Aorta (tissue), 5 donors: ENCODE measurements at places on chromosomes 2 and 18.

DNA sequence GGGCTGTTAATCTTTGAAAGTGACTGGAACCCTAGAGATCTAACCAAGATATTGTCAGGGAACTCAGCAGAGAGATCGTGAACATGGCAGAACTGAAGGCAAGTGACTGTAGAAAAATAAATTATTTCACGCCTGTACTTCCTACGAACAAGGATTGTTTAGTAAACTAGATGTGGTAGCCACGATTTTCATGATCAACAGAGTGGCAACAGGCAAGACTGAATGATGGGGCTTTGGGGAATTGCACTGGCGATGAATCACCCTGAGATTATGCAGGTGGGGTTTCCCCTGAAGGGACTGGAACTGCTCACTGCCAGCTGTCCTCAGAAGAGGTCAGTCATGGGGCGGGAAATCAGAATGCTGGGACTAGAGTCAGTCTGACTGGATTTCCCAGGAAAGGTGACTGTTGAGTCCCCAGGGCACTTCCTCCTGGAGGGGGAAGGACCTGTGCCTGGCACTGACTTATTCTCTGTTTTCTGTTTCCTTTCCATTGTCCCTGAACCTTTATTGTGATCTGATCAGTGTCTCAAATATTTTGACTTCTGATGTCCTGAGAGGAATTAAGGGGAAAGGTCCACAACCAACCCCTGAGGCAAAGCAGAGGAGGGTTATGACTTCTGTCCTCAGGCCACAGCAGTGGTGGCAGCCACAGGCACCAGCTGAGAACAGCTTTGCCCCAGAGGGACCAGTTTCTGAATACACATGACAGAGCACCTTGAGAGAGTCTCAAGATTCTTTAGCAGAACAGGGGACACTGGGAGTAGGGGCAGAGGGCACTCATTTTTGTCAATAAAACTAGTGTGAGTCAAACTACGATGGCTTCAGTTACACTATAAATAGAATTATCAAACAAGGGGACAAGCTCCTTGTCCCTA lies 70.0 kb downstream of the NAB1 start:
- DNase-seq = no peak

DNA sequence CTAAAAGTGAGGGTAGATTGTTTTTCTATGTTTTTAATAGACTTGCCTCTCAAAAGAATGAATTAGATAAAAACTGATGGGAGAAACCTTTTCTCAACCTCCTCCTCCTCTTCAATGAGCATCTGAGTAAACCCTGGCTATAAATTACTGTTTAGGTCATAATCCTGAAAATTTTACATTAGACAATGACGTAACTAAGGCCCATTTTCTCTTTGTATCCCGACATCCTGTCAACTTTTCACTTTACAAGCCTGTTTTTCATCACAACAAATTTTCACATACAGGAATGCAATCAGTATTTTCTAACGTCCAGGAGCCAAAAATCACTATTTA lies 1.3 kb downstream of the SPIRE1 start:
- no peak for DNase-seq

DNA sequence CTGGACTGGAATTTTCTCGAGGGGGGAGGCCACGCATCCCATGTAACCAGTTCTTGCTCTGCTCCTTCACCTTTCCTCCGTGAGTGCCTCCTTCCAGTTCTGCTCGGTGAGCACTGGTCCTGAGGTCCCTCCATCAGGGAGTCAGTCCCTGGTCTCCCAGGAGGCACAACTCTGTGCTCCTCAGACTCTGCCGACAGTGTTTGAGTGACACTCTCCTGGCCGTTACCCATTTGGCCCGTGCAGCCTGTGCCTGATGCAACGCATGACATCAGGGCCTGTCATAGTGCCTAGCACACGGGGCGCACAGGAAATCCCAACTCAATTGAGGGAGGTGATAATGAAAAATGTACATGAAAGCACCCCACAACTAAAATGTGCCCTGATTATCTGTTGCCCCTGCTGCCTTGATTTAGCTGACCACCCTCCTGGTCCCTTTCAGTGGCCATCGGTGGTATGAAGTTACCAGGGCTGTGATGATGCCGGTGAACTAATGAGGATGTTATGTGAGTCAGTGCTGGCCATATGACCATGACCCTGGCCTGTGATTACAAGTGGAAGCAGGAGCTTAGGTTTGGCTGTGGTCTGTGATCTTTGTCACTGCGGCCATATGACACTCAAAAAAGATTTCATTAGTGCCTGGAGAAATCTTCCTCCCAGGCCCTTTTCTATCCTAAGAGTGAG lies 144.6 kb downstream of the TDRD15 start:
- no peak for DNase-seq

GRCh38 chr2:126863336-126864015 lies 35.2 kb upstream of the TEX51 start:
- no peak for DNase-seq
